Fibroblast of pulmonary artery (primary cell): ENCODE measurements at places on chromosomes 2 and 18.
A peak's percentile ranks its signal among the peaks of the same experiment; 100 is the strongest.

GRCh38 chr2:223860809-223861738 lies 23.7 kb upstream of the AP1S3 start:
- DNase-seq = peak; percentile 85

GRCh38 chr18:28039691-28040090 lies 137.2 kb downstream of the CDH2 start:
- peak; percentile 46 for DNase-seq

DNA sequence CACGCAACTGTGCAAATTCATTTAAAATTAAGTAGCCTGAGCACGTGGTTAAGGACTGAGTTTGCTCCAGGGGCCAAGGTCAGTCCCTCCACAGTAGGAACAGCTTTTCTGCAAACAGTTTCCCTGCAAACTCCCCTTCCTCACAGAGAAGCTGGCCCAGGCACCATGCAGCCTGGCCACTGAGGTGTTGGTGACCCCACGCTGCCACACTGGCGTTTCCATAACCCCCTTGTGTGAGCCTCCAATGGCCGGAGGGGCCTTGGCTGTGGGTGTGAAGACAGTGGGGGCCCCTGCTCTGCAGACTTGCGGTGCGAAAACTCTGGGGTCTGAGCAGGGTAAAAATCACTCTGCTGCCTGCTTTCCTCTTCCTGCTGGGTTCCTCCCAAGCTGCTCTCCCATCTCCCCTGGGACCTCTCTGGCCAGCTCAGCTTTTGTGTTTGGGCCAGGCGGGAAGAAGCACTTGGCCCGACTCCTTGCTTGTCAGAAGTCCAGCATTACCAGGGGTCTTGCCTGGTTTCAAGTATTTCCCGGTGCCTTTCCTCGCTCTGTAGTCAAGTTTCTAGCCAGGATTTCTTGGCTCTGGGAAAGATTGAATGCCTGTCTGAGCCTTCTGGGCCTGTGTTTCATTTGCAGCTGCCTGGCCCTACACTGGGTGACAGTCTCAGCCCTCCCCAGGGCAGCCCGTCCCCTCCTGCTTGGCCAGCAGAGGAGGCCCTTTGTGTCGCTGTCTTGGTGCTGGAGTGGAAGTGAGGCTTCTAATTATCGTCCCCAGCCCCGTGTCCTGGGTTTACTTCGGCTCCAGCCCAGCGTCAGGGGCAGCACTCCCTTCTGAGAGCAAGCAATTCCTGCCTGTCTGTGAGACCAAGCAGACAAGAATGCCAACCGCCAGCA lies 131.4 kb upstream of the SLC1A4 start:
- DNase-seq = peak; percentile 96

- no peak for DNase-seq
These were observed 56.5 kb upstream of the TMEM247 start for GRCh38 chr2:46422717-46423394.

DNA sequence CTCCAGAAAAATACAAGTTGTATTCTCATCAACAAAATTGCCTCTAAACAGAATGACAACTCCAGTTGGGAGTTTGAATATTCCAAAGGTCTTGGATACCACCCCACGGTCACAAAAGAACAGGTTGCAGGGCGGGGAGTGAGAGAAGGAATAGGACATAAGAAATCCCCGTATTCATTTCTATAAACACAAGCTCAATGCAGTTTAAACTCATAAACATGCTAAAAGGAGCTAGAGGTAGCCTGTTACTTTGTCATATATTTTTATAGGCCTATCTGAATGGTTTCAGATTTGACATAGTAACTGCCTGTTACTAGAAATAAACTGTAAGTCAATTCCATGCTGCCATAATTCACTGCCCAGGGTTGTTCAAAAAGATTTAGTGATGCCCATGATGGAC lies 567.5 kb downstream of the BCL11A start:
- DNase-seq = no peak

DNA sequence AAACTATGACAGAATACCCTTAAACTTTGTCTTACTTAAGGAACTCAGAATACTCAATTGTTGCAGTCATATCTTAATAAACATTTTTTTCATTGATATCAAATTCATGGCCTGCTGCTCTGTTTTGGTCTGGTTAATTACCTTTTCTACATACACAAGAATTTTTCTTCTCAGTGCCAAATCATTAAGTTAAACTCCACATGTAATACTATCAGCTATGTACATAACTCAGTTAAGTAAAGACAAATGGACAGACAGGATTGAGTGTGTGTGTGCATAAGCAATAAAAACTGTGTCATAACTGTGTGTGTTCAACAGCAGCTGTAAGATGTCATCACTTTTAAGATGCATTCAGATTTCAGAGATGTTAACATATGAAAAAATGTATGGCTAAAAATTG lies 34.4 kb downstream of the VRK2 start:
- no peak for DNase-seq

DNA sequence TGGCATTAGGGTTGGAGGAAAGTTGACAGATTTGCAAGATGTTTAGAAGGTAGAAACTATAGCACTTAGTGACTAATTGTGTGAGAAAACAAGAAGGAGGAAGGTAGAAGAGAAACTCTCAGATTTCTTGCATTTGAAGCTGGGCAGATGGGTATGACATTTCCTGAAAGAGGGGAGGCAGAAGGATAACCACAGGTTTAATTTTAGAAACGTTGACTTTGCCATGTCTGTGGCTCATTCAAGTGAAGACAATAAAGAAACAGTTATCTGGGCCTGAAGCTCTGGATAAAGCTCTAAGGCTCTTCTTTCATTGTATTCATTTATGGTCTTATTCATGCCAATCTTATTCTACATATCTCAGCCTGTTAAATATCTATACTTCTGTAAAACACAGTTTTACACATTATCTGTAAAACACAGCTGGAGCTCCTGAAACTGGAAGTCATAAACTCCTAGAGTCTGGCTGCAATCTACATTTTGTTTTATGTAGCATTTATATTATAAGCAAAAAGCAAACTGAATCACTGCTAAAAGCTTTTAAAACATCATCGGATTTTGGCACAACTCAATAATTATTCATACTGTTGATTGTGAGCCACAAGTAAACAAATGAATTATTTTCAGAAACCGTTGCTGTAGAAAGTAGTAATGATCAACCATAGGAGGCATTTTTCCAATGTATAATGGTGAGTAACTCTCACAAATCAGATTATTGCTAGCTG lies 138.5 kb downstream of the RIT2 start:
- DNase-seq = no peak

- no peak for DNase-seq
These were observed 29.4 kb downstream of the KCNIP3 start for GRCh38 chr2:95326433-95327140.

- DNase-seq = no peak
These were observed 51.7 kb downstream of the MCFD2 start for GRCh38 chr2:46863882-46864281.

DNA sequence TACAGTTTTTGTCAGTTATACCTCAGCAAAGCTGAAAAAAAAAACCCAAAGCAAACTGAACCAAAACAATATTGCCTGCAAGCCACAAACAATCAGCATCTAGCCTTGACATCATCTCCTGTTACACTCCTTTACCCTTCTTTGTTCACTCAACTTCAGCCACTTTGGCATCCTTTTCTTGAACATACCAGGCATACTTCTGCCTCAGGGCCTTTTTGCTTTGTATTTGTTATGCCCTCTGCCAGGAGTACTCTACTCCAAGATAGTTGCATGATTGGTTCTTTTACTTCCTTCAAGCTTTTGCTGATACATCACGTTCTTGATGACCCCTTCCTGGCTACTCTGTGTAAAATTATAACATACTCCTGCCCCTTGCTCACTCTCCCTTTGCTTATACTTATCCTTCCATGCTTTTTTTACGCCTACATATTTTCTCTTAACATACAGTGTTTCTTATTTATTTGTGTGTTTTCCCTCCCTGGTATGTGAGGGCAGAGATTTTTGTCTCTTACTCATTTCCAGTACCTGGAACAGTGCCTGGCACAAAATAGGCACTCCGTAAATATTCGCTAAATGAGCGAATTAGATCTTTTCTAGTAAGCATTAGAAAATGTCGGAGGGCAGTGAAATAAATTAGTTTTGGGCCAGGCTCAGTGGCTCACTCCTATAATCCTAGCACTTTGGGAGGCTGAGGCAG lies 12.7 kb downstream of the ABI2 start:
- peak; percentile 91 for DNase-seq

GRCh38 chr18:47294801-47295200 lies 43.3 kb upstream of the SKOR2 start:
- no peak for DNase-seq

GRCh38 chr2:236086971-236087465 lies 81.2 kb downstream of the GBX2 start:
- no peak for DNase-seq

- no peak for DNase-seq
These were observed 167.5 kb upstream of the SMAD2 start for GRCh38 chr18:48098007-48098406.

GRCh38 chr2:238352361-238352760 lies 32.0 kb downstream of the TRAF3IP1 start:
- DNase-seq = no peak
